ENCODE measurements at places on chromosomes 6 and 20. TPM values are rescaled to one million over a fixed set of nuclear protein-coding genes. Genes with fewer than 3 reads are reported as not detected.

- no peak for DNase-seq
These were observed 45.1 kb upstream of the FOXA2 start for GRCh38 chr20:22629447-22629846.

- DNase-seq: no peak
These were observed 9.1 kb downstream of the PAX1 start for GRCh38 chr20:21714297-21715192.

DNA sequence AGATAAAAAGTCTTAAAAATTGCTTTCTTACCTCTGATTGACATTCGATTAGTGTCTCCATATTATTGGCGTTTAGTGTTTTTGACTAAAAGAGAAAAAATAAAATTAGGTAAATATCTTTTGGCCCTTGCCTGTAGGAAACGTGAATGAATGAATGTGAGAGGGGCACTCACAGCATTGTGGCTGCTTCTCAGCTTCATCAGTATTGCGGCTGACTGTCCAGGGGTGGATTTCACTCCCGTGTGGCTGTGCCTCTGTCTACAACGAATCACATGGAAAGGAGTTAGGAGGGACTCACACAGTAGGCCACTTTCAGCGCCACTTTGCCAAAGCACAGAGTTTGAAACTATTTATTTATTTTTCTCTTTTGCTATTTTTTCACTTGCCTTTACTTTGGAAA lies 844 bp downstream of the TAGAP start:
- DNase-seq: no peak

DNA sequence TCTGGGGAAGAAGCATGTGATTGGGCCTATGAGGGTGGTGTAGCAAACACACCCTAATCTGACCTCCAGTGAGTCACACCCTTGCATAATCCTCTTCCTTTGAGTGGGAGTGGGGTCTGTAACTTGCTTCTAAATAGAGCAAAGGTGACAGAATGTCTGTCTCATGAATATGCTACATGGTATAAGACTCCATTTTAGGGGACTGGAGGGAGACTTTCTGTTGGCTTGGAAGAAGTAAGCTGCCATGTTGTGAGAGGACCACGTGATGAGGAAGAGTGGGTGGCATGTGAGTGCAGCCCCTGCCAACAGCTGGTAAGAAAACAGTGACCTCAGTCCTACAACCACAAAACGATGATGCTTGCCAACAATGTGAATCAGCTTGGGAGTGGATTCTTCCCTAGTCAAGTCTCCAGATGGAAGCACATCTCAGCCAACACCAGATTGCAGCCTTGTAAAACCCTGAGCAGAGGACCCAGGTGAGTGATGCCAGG lies 3.7 kb downstream of the AK9 start:
- DNase-seq: no peak

Gene SUN5
- polyA plus RNA-seq: not detected

Gene NKX2-2
- not detected for polyA plus RNA-seq

Gene RBPJL
- not detected for polyA plus RNA-seq

Gene MACROD2
- polyA plus RNA-seq: 3.0 TPM

All from urinary bladder (tissue), 4 donors.